Left forelimb (tissue), 1 donor: ENCODE measurements at places on chromosomes 1 and 21.
A peak's percentile ranks its signal among the peaks of the same experiment; 100 is the strongest.

GRCh38 chr1:113945329-113945728 is 16.2 kb downstream of the HIPK1 start:
- no peak for DNase-seq

GRCh38 chr1:55826381-55827080 is 611.4 kb upstream of the USP24 start:
- no peak for DNase-seq

- DNase-seq: no peak
Observed at GRCh38 chr1:161949548-161949947, 74.1 kb downstream of the OLFML2B start.

- no peak for DNase-seq
Observed at GRCh38 chr21:28798798-28799197, 193.9 kb downstream of the LTN1 start.

DNA sequence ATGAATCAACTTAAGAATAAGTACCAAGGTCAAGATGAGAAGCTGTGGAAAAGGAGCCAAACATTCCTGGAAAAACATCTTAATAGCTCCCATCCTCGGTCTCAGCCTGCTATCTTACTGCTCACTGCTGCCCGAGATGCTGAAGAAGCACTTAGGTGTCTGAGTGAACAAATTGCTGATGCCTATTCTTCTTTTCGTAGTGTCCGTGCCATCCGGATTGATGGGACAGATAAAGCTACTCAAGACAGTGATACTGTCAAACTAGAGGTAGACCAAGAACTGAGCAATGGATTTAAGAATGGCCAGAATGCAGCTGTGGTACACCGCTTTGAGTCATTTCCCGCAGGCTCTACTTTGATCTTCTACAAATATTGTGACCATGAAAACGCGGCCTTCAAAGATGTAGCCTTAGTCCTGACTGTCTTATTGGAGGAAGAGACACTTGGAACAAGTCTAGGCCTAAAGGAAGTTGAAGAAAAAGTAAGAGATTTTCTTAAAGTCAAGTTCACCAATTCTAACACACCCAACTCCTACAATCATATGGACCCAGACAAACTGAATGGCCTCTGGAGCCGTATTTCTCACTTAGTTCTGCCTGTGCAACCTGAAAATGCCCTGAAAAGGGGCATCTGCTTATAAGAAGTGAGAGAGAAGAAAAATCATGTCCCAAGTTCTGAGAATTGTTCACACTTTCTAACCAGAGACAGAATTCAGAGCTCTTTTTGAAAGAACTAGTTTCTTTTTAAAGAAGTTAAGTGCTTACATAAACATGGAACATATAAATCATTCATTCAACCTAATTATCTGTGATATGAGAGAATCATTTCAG is 35.7 kb downstream of the TOR1AIP1 start:
- no peak for DNase-seq

DNA sequence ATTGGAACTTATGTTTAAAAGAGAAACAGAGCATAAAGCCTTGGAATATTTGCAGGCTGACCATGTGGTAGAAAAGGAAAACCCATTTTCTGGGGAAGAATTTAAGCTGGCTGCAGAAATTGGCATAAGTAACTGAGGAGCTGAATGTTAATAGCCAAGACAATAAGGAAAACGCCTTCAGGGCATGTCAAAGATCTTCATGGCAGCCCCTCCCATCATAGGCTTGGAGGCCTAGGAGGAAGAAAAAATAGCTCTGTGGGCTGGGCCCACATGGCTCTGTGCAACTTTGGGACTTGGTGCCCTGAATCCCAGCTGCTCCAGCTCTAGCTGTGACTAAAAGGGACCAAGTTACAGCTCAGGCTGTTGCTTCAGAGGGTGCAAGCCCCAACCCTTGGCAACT is 51.5 kb downstream of the CTH start:
- DNase-seq: no peak

- DNase-seq: no peak
Observed at GRCh38 chr1:109773900-109774485, 10.3 kb upstream of the EPS8L3 start.

DNA sequence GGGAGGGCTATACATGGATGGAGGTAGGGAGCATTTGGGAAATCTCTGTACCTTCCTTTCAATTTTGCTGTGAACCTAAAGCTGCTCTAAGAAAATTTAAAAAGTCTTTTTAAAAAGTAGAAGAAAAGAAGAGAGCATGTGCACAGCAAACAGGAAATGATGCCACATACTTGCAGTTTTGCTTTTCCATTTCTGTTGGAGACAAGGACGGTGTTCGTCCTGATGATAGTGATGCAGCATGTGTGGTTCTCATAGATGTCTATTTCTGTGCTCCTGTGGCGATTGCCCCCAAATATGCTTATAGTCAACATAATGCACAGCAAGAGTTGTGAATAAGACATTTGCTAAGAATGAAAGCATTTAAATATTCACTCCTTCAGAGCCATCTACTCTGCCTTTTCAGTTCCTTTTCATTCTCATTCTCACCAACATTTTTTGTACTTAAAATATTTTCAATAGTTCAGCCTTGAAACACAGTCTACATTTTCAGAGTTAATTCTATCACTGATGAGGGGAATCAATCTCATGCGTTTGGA is 66.6 kb downstream of the LRRC8C start:
- DNase-seq: no peak

GRCh38 chr21:44865561-44866280 is 7.8 kb downstream of the PTTG1IP start:
- no peak for DNase-seq

GRCh38 chr1:67307251-67308060 is at the start of gene IL12RB2:
IL12RB2 (plus strand) TSS chr1:67307873; CDS start chr1:67320369, 12,496 bp downstream.
- no peak for DNase-seq

DNA sequence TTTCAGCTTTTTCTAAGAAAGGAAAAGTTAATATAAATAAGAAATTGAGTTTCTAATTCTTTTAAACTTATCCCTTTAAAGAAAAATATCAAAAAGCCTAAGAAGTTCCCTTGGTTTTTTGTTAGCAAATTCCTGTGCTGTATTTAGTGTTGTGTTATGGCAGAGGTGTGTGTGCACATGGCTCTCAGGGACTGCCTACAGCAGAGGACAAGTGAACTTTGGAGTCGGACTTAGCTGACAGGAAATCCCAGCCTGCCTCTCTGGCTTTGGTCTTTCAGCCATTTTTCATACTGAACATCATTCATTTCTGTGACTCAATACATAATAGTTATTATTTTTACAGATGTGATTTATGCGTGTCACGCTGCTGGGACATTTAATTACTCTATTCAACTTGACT is 149.6 kb downstream of the FMN2 start:
- DNase-seq: no peak

DNA sequence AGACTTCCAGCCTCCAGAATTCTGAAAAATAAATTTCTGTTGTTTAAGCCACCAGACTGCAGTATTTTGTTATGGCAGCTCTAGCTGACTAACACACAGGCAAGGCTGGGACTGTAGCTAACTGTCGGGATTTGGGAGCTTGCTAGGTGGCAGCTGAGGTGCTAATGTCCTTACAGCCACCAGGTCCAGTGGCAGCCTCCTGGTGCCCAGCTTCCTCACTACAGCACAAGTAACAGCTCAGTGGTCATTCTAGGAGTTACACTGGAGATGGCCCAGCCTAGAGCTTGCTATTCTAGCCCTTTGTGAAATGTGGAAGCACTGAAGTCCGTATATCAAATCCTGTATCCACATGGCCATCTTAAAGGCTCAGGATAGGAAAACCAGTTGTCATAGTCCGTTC is 4.3 kb upstream of the C1orf115 start:
- DNase-seq: no peak

- DNase-seq: no peak
Observed at GRCh38 chr1:22689505-22689904, 21.1 kb upstream of the EPHB2 start.

GRCh38 chr21:43942621-43943020 is 69.5 kb upstream of the TRAPPC10 start:
- DNase-seq: no peak

GRCh38 chr1:118154220-118154619 is 30.8 kb downstream of the SPAG17 start:
- no peak for DNase-seq

DNA sequence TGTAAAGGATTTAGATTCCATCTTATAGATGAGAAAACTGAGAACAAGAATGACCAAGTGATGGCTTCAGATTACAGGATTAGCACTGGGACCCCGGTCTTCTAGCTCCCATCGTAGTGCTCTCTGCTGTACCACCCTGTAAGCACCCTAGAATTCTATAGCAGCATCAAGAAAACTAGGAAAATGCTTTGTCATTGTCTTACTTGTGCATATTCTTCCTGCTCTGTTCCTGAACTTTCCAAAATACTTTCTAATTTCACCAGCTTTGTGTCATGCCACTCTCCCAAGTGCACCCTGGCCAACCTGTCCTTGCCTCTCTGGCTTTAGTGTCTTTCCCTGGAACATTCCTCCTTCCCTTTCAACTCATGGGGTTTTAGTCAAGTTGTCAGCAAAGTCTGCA is 6.0 kb upstream of the KLHL20 start:
- no peak for DNase-seq

- DNase-seq: no peak
Observed at GRCh38 chr1:51963592-51964308, 26.8 kb downstream of the RAB3B start.

DNA sequence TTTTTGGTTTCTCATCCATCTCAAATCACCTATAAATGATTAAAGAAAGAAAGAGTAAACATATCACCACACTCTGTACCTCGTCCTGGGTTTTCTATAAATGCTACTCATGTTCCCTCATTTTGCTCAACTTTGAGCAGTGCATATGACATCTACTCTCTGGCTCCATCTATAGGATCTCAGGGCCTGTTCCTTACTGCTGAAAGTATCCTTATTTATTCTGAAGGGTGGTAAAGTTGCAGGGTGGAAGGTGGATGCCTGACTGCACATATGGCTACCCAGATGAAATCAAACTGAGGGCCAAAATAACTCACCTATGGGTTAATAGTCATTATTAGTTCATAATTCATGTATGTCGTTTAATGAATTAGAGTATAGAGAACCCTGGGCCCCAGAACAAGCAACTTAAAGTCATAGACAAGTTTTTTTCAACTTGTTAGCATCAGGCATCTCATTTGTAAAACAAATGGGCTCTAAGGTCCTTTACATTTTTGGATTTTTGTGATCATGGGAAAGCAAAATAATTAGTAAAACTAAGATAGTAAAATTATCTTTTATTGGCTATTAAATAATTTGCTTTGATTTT is 46.5 kb downstream of the NCF2 start:
- DNase-seq: no peak

DNA sequence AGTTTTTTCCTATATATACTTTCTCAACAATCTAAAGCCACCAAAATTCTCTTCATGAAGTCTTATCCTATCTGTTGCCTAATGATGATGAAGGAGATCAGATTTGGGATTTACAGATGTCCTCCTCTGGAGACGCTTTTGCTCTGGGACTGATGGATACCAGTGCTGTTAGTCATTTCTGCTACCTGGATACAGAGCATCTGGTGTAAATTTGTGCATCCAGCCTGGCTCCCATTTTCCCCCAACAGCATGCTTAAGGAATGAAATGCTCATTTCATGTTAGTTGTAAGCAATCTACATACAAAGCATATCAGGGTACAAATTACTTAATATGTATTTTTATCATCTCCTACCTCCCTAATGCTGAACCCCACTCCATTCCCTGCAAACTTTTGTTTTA is 57.7 kb downstream of the HNRNPR start:
- no peak for DNase-seq

- peak; percentile 77 for DNase-seq
Observed at GRCh38 chr1:59061876-59062275, 235.0 kb upstream of the FGGY start.

GRCh38 chr1:200258447-200259375 is 151.1 kb downstream of the ZNF281 start:
- DNase-seq: no peak

DNA sequence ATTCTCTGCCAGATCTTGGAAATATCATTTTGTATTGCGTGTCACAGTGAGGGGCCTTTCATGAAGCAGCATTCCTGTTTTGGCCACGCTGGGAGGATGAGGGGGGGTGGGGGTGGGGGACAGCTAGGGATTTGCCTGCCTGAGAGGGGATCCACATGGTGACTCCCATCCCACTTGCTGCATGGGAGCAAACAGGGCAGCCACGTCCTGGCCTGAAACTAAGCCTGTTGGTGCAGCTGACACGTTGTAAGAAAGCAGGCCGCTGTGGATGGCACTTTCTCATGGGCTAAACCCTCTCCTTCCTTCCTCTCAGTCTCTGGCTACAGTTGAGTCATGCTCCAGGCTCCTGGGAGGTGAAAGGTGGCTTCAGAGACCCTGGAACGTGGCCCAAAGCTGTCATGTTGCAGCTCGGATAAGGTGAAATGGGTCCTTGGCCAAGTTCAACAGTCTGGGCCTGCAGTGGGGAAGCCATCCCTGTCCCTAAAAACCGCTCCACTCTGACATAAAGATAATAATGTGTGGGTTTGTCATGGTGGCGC is 346.7 kb upstream of the VAMP3 start:
- DNase-seq: no peak

GRCh38 chr21:27817902-27818623 is 851.2 kb upstream of the ADAMTS5 start:
- no peak for DNase-seq

- DNase-seq: no peak
Observed at GRCh38 chr1:200628223-200628881, 7.8 kb upstream of the KIF14 start.

DNA sequence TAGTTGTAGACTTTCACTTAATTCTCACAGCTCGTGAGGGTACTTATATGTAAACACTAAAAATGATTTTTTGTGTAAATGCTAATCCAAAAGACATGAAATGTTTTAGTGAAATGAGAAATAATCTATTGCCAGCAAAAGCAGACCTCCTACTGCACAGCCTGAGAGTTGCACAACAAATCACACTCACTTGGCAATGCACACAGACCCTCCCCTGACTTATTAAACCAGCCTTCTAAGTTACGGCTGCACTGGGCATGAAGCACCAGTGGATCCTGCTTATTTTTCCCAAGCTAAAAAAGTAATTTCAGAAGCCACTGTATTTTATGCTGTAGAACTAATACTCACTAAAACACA is 10.3 kb downstream of the ERRFI1 start:
- DNase-seq: no peak

DNA sequence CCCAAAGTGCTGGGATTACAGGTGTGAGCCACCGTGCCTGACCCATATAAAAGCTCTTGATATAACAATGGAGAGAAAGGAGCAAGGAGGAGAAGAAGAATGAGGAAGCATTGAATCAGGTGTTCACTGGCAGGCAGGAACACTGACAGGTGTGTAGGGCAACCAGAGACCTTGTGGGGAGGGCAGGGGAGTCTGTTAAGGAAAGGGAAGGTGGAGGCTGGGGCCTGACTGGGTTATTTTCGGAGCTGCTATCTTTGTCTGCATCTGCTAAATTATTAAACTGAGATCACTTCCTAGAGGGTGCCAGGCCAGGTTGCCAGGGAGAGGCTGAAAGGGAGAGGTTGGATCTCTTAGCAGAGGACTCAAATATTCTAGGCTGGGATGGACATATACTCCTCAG is 6.8 kb upstream of the TRNP1 start:
- DNase-seq: no peak
